ENCODE measurements at places on chromosomes 7 and 10.

- DNase-seq = peak; percentile 50
Observed at GRCh38 chr10:132319853-132320653, 11.9 kb upstream of the LRRC27 start.

DNA sequence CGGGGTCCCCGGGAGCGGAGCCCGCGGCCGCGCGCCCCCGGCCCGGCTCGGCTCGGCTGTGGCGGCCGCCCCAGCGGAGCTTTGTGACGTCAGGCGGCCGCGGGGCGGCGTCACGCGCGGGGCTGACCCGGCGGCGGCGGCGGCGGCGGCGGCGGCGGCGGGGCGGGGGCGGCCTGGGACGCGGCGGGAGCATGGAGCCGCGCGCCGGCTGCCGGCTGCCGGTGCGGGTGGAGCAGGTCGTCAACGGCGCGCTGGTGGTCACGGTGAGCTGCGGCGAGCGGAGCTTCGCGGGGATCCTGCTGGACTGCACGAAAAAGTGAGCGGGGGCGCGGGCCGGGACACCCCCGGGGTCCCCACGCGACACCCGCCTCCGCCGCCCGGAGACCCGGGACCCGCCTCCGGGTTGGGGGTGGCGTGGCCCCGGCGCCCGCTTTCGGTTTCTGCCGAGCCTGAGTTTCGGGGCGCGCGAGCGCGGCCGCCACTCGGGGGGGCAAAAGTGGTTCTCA lies at the start of gene PWWP2B:
Gene PWWP2B (plus strand): TSS at position 165 of the 506 bp plus-strand sequence. CDS start 27 bp downstream, at position 192.
- DNase-seq = peak; percentile 66

DNA sequence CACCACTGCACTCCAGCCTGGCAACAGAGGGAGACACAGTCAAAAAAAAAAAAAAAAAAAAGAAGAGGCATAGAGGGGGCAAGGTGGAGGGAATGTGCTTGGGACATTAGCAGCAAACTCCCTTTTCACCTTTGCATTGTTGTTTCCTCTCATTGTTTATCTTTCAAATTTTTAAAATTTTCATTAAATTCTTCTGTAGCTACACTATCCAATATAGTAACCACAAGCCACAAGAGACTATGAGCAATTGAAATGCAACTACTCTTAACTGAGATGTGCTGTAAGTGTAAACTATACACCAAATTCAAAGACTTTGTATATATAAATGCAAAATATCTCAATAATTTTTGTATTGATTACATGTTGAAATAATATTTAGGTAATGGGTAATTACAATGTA lies 43.4 kb downstream of the EBLN1 start:
- DNase-seq = no peak

GRCh38 chr7:147911201-147911601 lies 679.4 kb upstream of the C7orf33 start:
- no peak for DNase-seq

GRCh38 chr7:18400726-18401125 lies 94.8 kb upstream of the HDAC9 start:
- DNase-seq = no peak

- DNase-seq = no peak
Observed at GRCh38 chr7:105621617-105622016, 40.3 kb upstream of the EFCAB10 start.

DNA sequence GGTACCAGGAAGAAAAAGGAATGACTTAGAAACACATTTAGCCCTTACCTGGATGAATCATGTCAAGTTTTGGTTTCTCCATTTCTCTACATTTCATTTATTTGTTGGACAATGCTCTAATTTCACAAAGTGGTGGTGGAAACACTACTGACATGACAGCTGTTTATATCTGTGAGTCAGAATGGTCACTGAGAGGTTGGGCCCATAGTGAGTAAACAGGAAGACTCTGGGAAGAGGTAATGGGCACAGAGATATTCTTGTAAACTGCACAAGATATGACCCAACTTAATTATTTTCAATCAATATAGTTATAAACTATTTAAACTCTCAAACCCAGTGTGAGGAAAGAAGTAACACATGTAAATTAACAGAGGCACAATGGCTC lies 176.3 kb upstream of the MEOX2 start:
- no peak for DNase-seq

DNA sequence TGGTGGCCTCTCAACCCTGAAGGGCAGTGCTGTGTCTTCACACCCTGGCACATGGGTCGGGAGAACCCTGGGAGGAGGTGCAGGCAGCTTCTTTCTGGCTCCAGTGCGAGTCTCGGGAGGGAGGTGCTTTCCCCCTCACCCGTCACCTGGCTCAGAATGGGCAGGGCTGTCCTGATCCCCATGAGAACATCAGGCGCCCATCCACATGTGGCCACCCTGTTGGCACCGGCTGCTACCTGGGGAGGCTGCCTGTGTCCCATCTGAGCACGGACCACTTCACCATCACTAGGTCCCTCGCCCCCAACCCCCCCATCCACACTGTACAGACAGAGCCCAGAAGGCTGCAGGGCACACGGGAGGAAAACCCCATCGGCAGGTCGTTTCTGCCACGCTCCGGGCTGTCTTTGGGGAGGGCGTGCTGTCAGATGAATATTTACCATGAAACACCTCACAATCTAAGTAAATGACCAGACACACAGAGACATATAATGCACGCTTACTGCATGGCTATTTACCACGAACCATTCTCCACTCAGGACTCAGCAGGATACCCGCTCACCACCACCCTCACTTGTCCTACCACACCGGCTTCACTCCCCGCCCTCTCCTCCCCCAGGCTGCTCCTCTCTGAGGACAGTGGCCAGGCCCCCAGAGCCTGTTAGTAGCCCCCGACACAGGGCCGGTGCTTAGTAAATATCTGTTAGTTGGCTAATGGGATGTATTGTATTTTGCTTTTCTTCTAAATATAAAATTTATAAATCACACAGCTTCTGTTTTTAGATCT lies 282.2 kb downstream of the DNAJB6 start:
- DNase-seq = no peak

- DNase-seq = no peak
Observed at GRCh38 chr7:113945018-113945938, 26.5 kb upstream of the PPP1R3A start.

GRCh38 chr7:88670536-88670935 lies 89.0 kb upstream of the ZNF804B start:
- no peak for DNase-seq

- no peak for DNase-seq
Observed at GRCh38 chr10:8171008-8171407, 116.5 kb downstream of the GATA3 start.

DNA sequence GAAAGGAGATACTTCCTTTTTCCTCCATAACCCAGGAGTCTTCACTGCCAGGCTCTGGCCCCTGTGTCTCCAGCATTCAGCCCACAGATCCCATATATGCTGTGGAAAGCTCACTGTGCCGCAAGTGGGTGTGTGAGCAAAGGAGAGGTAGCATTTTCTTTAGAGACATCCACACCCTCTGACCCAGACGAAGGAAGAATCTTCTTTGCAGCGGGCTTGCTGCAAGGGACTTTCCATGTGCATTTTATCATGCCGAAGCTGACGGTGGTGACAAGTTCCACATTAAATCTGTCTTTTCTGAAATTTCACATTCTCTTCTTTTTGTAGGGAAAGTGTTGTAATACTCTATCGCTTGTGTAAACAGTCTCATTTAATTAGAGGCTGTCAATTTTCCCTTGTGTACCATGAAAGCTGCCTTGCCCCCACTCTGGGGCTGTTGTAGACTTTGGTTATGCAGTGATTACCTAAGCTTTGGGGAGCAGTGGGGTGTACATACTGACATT lies 409.5 kb downstream of the SUGCT start:
- no peak for DNase-seq

DNA sequence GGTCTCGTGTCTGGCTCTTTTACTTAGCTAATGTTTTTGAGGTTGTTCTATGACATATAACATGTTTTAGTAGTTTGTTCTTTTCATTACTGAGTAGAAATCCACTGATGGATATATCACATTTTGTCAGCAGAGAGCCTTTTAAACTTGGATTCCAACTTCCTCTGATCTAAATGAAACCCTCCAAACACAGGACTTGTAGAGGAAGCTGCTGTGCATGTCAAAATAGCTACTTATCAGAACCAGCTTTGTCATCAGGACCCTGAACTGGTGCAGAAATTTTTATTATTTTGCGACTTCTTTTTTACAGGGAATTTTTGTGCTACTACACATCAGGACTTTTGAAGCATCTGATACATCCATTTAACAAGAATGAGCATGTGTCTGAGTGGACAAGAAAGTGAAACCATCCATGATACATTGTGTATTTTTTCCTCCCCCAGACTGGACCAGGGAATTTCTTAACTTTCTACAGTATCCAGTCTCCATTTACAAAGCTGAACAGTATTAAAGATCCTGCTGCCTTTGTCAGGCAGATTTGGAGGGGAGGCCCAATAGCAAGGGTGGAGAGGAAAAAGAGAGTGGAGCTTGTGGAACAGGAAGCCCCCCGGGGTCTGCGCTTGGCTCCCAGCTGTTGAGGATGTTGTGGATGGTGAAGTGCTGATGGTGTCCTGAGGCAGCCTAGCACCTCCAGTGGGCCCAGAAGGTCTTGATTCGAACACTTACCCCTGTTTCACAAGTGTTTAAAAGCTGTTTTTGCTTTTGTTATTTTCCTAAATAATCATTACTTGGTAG lies 29.3 kb upstream of the MTPAP start:
- DNase-seq = no peak

GRCh38 chr10:102324061-102324460 lies 71.4 kb upstream of the NFKB2 start:
- DNase-seq = no peak

DNA sequence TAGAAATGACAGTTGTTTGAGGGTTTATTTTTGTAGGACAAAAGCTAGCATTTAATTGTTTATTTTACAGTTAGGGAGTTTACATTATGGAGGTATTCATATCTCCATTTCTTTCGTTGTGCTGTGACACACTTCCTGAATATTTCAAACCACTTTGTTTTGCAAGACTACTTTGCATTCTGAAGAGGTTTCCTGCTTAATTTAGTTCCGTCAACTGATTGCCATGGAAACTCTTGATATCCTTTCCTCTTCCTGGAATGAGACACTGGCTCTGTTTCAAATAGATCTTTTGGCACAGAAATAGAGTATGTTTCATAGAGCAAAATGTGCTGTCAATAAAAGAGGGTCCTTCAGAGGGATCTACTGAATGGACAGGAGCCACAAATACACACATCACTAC lies 159.5 kb upstream of the AGR3 start:
- DNase-seq = no peak

DNA sequence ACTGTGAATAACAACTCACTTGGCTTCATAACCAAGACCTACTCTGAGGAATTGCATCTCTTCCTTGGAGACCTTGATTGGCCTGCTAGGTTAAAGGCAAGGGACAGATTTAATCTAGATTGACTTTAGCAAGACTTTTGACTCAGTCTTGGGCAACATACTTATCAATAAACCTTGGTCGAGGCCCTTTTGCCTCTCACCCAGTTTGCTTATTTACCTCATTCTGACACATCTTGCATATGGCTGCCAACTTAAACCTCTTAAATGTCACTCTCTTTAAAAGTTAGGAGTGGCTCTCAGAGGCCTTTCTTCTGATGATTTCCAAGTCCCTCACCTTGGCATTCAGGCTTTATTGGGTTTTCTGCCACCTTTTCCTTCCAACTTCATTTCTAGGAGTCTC lies 124.5 kb downstream of the BAMBI start:
- no peak for DNase-seq

DNA sequence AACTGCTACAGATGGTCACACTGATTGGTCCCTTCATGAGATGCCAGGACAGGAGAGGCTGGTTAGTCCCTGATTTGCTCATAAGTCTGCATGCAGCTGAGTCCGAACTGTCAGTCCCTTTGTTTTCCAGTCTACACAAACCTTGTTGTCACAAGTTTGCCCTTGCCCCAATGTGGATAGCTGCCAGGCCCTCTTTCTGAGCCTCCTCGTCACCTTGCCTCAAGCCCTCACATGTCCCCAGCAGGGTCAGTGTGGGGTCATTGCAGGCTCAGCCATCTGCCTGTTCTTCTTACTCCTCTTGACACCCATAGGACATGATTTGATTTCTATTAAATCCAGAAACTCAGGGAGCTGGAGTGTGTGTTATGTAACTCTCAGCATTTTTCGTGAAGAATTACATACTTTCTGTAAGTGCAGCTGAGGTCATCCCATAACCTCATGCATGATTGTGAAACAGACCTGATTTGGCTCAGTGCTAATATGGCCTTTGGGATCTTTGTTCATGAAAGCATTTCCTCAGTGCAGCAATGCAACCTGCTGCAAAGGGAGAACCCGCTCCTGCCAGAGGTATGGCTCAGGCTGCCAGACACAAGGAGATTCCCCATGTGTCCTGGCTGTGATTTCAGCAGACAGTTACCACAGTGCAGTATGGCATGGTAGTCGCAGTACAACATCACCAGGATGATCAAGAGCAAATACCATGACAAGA lies 70.0 kb upstream of the ZMIZ2 start:
- DNase-seq = no peak

- DNase-seq = no peak
Observed at GRCh38 chr10:112475575-112476218, 28.7 kb downstream of the VTI1A start.

DNA sequence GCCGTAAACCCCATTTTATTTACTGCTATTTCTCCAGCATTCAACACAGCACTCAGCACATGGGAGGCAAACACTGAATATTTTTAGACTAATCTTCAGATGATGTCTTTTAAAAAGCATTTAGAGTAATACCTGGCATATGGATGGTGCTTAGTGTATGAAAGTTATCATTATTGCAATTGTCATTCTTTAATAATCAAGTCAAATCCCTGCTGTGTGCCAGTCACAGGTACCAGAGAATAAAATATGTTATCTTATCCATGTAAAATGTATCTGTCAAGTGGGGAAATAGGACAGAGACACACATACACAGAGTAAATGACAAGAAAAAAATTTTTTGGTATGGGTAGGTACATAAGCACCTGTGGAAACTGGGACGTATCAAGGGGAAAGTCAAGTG lies 18.5 kb downstream of the ANKRD22 start:
- DNase-seq = no peak

DNA sequence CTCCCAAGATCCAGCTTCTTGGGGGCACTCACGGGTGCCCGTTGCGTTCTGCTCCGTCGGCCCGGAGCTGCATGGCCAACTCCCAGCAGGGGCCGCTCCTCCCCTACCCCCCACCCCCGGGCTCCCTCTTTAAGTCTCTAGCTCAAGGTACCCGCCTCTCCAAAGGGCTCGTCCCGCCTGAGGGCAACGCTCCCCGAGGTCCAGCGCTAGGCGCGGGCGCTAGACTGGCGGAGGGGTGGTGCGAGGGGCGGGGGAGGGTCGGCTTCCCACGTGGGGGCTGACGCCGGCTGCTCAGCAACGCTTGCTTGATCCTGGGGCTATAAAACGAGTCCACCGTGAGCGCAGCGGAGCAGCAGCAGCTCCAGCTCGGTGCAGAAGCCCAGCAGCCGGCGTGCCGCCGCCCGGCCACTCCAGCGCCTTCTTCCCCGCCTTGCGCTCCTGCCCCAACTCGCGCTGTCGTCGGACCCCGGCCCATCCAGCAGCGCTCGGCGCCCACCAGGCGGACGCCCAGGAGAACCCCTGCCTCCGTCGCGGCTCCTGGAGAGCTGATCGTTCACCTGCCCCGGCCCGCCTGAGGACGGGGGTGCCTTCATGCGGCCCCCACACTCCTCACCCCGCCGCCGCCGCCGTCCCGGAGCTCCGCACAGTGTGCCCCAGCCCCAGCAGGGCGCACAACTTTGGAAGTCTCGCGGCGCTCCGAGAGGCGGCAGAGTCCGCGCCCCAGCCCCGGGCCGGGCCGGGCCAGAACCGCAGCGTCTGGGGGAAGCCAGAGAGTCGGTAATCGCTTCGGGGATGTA lies at the start of gene ADRA2A:
Gene ADRA2A (plus strand): TSS at position 348 of the 797 bp plus-strand sequence. CDS start 968 bp downstream, outside the sequence.
- peak; percentile 25 for DNase-seq

Data from stimulated activated naive CD8-positive, alpha-beta T cell treated with anti-CD3 and anti-CD28 coated beads, Interleukin-15, Interleukin-2, amounts not matched to agents 100 U/mL and 50 U/mL, for 24 hours (primary cell).